Pulmonary artery endothelial cell (primary cell): ENCODE measurements at places on chromosomes 1 and 21.
A peak's percentile ranks its signal among the peaks of the same experiment; 100 is the strongest.

- DNase-seq, result no peak
These were observed 303.6 kb downstream of the PTPRU start for GRCh38 chr1:29539971-29540370.

DNA sequence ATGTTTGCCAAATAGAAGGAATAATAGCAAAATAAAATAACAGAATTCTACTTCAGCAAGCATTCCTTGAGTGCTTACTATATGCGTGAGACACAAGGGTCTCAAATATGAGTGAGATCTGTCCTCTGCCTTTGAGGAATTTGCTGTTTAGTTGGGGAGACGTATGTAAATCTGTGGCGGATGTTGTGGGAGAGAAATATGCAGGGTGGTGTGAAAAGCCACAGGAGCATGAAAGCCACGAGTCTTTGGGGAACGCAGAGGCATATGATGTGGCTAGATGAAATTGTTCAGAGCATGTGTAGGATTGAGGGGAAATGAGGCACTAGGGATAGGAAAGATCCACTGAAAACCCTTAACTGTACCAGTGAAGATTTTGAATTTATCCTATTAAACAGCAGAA, 244.4 kb downstream of the PBX1 start:
- DNase-seq, result no peak

DNA sequence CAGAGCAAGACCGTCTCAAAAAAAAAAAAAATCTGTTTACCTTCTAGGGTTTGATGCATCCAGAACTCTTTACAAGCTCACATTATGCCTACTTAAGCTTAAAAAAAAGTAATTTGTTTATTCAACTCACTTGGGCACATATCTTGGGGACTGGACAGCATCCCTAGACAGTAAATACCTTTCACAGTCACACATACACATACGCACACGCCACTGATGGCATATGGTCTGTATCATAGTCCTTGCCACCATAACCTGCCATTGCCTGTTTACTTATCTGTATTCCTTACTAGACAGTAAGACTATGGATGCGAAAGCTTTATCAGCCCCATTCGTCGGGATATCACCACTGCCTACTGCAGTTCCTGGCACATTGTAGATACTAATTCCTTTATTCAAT, 446.3 kb upstream of the RGS18 start:
- no peak for DNase-seq

GRCh38 chr1:184116287-184116686, 64.8 kb downstream of the TSEN15 start:
- DNase-seq, result no peak

GRCh38 chr1:24311234-24311633, 7.9 kb upstream of the GRHL3 start:
- DNase-seq, result no peak

DNA sequence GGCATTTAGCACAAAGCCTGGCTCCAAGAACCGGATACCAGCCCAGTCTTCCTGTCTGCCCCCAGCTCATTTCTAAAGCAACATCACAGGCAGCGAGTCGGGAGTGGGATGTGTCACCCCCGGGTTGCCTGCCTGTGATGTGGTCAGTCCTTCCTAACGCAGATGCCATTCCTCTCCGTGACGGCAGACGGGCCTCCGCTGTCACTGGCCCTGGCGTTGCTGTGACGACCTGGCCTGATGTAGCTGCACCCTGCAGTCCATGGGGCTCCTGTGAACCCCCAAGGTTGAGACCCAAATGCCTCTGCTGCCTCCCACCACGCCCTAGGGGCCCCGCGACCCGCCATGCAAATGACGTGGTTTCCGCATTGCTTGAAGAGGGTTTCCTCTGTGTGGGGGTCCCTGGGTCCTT, 12.3 kb downstream of the TNFRSF1B start:
- DNase-seq, result peak; percentile 46

GRCh38 chr21:16740511-16740910, 772.3 kb upstream of the CXADR start:
- no peak for DNase-seq

DNA sequence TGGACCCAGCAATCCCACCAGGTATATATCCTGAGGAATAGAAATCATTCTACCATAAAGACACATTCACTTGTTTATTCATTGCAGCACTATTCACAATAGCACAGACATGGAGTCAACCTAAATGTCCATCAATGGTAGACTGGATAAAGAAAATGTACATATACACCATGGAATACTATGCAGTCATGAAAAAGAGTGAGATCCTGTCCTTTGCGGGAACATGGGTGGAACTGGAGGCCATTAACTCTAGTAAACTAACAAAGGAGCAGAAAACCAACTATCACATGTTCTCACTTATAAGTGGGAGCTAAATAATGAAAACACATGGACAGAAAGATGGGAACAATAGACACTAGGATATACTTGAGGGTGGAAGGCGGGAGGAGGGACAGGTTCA, 36.1 kb upstream of the PRKACB start:
- no peak for DNase-seq

GRCh38 chr1:203907901-203908300, 46.5 kb downstream of the SNRPE start:
- no peak for DNase-seq

DNA sequence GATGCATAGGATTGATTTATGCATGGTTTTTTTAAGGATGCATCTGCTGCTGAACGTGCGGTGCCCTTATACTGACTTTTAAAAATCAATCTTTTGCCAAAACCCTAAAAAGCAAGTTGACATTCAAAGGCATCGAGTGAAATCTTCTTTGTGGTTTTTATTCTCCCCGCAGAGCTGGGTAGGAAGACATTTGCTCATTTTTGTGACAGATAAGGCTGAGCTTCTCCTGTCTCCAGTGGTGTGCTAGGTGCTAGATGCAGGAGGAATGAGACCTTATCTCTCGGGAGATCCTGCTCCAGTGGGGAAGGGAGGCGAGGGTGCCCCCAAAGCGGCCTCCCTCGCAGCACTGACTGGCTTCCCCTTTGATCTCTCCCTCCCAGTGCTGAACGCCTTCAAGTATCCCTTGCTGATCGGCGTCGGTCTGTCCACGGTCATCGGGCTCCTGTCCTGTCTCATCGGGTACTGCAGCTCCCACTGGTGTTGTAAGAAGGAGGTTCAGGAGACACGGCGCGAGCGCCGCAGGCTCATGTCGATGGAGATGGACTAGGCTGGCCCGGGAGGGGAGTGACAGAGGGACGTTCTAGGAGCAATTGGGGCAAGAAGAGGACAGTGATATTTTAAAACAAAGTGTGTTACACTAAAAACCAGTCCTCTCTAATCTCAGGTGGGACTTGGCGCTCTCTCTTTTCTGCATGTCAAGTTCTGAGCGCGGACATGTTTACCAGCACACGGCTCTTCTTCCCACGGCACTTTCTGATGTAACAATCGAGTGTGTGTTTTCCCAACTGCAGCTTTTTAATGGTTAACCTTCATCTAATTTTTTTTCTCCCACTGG, 14.9 kb upstream of the CD101 start:
- DNase-seq, result no peak

GRCh38 chr1:224589006-224589405, 27.1 kb upstream of the CNIH3 start:
- DNase-seq, result no peak

DNA sequence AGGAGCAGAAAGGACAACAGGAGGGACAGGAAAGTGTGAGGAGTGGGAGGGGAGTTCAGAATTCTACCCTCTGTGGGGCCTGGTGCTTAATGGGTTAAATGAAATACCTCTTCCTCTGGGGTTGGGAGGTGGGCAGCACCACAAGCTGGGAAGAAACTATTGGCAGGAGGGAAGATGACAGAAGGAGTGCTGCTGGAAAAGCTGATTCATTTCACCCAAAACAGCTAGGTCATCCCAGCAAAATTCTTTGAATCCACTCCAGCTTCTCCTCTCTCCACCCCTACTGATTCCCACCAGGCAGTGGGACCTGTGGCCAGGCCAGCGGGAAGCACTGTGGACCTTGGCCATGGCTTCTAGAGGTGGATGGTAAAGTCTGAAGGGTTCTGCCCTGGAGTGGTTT, 12.8 kb downstream of the BCAN start:
- no peak for DNase-seq

DNA sequence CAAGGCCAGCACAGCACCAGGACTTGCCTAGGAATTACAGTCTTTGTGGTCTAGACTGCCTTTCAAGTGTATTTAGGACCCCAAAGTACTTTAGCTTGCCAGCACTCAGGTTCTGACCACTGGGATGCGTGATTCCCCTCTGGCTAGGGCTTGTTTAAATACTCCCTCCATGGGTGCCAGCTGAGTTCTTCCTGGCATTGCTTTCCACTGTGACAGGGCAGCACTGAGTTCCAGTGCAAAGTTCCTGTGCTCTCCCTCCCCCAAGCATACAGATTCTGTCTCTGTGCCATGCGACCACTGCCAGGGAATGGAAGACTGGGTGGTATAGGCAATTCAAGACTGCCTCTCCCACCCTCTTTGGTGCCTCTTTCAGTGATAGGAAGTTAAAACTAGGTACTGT, 45.9 kb downstream of the NIBAN1 start:
- no peak for DNase-seq

GRCh38 chr1:182601416-182601786, 2.8 kb downstream of the RGS16 start:
- DNase-seq, result no peak

DNA sequence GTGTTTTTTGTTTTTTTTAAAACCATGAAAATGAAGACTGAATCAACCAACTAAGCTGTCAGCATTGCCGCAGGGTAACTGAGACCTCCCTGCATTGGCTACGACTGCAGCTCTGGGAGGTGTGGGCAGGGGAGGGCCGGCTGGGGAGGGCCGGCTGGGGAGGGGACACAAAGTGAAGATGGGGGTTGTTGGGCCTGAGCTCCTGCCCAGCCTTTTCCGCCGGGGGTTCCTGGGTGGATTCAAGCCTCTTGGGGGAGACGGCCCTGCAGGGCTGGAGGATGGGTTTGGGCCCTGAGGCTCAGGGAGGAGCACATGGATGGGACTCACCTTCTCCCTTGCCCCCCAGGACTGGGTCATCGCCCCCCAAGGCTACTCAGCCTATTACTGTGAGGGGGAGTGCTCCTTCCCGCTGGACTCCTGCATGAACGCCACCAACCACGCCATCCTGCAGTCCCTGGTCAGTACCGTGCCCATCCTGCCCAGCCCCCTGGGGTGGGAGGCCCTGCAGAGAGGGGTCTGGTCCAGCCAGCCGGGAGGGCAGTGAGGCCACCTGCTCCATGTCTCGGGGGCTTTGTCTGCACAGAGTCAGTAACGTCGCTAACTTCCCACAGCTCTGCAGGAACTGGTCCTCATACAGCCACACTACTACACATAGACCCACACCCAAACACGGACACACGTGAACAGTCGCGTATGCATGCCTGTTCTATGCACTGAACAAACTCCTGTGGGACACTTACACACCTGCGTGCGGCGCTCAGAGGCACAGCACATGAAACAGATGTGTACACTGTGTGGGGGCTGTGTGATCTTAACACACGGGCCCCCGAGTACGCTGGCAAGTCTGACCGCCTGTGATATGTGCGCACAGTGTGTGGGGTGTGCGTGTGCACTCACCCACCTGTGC, 31.5 kb downstream of the BMP8A start:
- DNase-seq, result no peak

DNA sequence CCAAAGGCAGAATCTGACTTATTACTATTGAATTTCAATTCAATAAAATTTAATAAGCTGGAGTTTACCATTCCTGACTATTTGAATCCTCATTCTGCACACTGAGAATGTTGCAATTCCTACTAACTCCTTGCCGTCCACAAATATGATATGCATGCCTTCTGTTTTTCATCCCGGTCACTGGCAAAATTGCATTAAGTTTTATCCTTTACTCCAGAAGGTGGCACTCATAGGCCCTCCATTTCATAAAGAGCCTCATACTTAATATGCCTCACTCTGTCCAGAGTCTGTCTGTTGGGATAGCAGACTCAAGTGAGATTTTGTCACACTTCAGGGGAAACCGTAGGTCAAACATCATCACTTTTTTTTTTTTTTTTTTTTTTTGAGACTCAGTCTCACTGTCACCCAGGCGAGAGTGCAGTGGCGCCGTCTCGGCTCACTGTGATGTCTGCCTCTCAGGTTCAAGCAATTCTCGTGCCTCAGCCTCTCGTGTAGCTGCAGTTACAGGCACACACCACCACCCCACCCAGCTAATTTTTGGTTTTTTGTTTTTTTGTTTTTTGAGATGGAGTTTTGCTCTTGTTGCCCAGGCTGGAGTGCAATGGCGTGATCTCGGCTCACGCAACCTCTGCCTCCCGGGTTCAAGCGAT, 27.3 kb downstream of the F11R start:
- DNase-seq, result no peak

- no peak for DNase-seq
These were observed 12.7 kb downstream of the INSL5 start for GRCh38 chr1:66788231-66788939.

DNA sequence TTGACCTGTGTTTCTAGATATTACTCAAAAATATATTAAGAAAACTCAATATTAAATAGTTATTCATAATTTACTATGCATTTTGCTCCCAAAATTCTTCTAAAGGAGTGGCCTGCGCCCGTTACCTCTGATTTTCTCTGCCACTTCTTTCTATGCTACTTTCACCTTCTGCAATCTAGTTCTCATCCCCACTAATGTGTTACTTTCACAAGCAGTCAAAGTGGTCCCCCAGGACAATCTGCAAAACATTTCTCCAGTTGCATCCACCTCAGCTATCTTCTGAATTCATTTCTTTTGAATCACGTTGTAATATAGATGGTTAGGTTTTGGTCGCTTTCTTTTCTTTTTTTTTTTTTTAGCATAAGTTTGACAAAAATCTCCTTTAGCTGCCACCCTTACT, 13.4 kb downstream of the INSL5 start:
- no peak for DNase-seq

DNA sequence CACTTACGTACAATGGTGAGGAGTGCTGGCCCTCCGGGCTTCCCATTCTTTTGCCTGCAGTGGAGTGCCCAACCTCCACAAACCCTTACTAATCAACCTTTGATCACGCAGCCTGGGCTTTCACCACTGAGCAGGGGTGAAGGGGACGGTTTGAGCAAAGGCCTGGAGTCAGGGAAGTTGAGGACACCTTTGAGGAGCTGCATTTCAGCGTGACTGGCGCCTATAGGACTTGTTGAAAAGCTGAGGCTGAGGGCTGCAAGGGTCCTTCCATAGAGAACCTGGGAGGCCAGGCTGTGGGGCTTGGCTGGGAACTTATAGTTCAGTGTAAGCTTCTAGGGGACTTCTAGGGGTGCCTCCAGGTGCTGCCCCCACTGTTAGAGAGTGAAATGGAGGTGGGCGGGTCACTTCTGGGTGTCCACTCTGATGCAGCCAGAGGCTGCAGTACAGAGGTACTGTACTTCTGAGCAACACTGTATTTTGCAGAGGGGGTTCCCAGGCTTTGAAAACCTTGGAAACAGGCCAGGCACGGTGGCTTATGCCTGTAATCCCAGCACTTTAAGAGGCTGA, 9.8 kb downstream of the SYTL1 start:
- no peak for DNase-seq
